ENCODE measurements at places on chromosomes 3 and 15. TPM values are rescaled to one million over a fixed set of nuclear protein-coding genes. Genes with fewer than 3 reads are reported as not detected.

DNA sequence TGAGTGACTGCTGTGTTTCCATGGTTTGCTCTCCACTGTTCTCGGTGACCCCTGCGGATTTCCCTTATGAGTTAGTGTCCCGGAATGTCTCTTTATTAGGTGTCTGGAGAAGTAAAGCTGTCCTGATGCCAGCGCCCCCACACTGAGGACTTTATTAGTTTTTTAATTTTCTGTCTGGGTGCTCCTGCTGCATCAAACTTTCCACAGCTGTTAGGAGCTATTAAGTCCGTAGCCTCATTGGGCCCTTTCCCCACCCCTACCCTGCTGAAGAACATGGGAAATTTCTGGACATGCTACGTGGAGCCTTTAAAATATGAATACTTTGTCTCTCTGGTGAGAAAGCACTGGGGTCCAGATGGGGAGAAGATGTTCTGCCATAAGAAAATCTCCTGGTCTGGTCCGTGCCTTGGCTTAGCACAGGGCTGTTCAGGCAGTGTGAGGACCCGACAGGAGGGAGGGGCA, 161.7 kb upstream of the HES1 start:
- DNase-seq: no peak

GRCh38 chr3:8555113-8555661, 53.6 kb downstream of the LMCD1 start:
- no peak for DNase-seq

- no peak for DNase-seq
Measured at GRCh38 chr3:52004163-52004787, 8.6 kb upstream of the RPL29 start.

DNA sequence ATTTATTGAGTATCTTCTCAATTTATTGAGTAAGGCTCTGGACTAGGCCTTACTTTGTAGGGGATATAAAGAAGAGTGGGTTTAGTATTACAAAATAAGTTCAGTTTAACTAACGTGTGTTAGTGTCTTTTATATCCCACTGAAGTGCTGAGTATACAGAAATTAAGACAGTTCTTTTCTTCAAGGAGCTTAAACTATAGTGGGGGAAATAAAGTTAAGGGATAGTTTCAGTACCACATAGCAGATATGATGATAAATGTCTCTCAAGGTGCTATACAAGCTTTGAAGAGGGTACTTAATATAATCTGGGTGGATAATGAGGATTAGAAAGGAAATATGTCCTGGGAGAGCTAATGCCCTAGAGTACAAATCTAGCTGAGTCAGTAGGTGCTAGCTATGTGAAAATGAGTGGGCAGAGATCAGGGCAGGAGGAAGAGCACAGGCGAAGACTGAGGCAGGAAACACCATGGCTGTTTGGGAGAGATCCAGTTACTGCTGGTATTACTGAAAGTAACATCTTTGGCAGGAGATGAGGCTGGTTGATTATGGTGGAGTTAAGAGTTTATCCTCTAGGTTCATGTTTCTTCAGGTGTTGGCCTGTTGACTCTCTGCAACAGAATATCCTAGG, 46.0 kb downstream of the TEX9 start:
- no peak for DNase-seq

DNA sequence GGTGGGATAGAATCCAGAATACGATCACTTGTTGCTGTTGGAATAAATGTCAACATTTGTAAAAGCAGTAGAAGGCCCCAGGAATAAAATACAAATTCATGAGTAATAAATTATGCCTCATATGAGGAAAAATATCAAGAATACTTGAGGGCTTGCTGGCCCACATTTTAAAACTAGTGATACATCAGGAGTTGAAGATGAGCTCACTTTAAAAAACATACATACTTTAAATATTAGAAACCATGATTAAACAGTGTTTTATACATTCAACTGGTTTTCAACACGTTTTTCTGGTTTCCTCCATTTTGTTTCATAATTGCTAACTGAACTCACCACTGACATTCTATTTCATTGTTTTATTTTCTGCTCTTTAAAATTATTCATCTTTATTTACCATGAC, 141.4 kb downstream of the TFG start:
- no peak for DNase-seq

The ISLR gene
- polyA plus RNA-seq: not detected

- no peak for DNase-seq
Measured at GRCh38 chr15:49083401-49084284, 37.4 kb upstream of the SECISBP2L start.

The LRRC3B gene
- not detected for polyA plus RNA-seq

- no peak for DNase-seq
Measured at GRCh38 chr15:38577424-38577987, 12.9 kb upstream of the RASGRP1 start.

Measured in K562 (cell line).